ENCODE measurements at places on chromosomes 3 and 15.

DNA sequence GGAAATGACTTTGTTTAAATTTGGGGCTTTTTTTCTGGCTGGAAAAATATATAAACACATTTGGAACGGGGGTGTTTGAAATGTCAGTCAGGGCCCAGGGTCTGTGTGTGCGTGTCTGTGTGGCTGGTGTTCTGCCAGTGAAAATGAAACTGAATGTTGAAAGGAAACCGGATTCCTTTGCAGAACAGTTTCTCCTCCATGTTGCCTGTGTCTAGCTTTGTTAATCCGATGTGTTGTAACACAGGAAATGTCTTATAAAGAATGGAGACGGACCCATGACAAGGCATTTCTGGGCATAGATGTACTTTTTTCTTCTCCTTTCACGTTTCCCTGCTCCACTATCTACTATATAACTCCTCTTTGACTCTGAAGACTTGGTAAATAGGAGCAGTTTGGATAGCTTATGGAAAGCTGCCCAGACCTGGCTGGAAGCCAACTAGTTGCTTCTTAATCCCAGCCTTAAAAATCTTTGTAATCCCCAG lies 2.8 kb downstream of the SQOR start:
- DNase-seq = no peak

GRCh38 chr3:177528306-177529070 lies 331.2 kb upstream of the TBL1XR1 start:
- DNase-seq = no peak

DNA sequence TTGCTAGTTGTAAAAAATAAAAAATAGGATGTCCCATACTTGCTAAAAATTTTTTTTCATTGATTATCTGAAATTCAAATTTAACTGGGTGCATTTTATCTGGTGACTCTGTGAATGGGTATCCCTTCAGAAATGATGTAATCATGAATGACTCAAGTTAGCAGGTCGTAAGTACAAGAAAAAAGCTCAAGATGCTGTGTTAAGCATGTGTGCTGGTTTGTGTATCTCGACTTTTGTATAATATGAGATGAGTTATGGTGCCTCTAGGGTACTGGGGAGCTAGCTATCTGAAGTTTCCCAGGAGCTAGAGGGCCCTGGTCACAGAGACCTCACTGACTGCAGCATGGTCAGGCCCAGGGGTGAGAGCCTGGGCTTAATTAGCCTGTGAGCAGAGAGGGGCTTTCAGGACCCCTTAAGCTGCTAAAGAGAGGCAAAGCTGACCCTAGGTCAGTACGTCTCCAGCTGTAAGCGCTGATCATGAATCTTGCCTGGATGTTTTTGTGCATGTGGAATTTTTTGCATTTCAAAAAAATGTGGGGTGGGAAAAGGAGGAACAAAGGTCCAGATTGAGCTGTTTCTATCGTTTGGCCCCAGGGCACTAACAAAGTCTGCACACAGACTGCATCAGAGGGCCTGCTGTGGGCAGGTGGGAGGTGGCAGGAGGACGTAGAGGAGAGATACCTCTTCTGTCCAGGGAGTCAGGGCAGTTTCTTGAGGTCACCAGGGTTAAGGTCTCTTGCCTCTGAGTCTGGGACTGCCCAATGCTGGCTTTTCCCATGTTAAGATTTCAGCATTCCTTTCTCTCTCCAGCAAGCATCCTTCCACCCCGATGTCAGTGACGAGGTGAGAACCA lies 233.2 kb upstream of the TPM1 start:
- DNase-seq = no peak

- no peak for DNase-seq
These were observed 287.8 kb upstream of the GOLIM4 start for GRCh38 chr3:168383573-168383972.

GRCh38 chr15:78702609-78703333 lies 61.8 kb upstream of the CHRNB4 start:
- DNase-seq = no peak

DNA sequence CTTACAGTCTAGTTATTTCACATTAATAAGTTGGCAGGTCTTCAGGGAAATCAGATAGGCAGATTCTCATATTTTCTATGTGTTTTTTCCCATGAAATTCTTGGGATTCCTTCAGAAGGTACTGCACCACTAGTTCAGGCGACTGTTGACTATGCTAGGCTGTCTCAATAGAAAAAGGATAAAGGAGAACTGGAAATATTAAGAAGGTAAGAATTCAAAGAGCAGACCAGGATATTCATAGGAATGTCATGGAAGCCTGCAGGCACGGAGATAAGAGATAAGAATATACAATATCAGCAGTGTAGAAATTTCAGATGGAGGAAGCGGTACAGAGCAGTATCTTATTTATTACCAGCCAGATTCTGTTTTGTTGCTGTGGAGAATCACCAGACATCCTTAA lies 432.1 kb upstream of the MDFIC2 start:
- no peak for DNase-seq

DNA sequence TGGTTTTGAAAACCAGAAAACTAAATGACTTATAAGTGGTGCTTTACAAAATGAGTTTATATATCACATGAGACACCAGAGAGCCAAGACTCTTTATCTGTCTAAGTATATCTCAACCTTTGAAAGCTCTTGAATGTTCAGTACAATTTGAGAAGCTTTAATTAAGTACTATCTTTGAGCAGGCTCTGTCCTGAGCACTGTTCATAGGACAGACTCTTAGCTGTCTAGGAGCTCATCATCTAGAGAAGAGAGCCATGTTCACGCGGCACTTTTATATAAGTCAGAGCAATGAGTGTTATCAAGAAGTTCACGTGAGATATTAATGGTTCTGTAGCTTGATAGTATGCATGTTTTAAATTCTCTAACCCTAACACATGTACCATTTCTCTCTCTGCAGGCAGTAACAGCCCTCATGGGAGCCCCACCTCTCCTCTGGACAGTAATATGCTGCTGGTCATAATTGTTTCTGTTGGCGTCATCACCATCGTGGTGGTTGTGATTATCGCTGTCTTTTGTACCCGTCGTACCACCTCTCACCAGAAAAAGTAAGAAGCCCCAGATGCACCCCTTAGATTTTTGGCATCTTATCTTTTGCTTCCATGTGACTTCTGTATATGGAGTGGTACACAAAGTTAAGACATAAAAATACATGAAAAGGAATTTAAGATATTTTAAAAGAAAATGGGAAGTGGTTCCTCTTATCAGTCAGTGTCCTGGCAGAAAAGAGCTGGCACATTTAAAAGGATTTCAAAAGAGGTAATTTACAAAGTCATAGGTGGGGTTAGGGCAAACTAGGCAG lies 86.0 kb downstream of the HCN4 start:
- DNase-seq = no peak

GRCh38 chr15:35606450-35606779 lies 60.5 kb upstream of the DPH6 start:
- no peak for DNase-seq

DNA sequence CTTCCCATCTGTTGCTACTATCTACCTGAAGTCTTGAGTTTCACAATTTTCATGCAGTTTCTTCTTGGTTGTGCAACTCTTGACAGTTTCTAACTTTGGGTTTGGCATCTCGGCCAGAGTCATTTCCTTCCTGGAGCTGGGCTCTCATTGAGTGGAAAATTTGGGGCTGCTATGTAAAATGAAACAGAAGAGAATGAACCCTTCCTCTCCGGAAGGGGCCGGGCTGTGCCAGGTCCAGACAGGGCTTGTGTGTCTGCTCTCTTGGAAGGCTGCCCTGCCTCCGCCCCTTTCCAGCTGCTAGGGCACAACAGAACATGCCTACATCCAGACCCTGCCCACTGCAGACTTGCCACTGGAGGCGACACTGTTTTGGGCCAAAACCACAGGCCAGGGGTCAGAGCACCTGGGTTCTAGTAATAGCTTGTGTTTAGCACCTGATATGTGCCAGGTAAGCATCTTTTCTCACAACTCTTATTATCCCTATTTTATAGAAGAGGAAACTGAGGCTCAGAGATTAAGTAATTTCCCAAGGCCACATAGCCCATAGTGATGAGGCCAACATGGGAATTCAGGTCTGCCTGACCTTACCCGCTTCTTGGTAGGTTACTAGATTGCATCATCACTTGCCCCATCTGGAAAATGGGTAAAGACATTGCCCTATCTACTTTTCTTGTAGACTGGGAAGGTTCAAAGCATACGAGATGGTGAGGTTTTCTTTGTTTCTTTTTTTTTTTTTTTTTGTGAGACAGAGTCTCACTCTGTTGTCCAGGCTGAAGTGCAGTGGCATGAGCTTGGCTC lies 25.0 kb downstream of the IRAK2 start:
- no peak for DNase-seq

GRCh38 chr3:71046791-71047190 lies 536.7 kb downstream of the FOXP1 start:
- DNase-seq = no peak

DNA sequence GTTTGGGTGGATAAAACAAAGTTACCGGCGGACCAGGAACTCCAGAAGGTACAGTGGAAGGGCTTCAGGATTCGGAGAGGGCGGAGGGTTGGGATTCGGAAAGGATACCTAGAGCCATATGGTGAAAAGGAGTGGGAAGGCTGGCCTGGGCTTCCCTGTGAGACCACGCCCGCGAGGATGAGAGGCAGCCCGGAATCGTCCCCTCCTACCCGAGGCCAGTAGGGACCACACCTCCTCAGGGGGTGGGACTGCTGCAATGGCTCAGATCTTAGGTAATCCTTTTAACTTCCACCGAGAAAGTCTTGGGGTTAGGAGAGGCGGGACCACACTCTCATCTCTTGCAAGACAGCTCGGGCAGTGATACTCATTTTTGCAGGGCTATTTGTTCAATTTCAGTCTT lies 511.3 kb downstream of the OCA2 start:
- DNase-seq = no peak

DNA sequence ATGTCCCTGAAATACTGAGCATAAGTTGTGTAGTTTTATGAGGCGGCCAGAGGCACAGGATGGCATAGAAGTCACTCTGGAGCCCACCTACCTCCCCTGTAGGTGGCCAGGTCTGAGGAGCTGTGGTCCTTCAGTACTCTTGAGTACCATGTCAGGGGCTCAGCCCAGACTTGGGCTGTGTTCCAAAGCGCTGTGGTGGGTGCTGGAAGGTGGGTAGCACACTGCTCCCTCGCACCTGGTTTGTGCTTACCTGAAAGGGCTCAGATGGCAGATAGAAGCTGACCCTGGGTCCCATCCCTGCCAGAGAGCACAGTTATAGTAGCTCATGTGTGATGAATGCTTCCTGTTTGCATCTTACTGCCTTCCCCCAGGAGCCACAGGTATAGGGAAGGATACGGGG lies 15.5 kb downstream of the NISCH start:
- DNase-seq = no peak

DNA sequence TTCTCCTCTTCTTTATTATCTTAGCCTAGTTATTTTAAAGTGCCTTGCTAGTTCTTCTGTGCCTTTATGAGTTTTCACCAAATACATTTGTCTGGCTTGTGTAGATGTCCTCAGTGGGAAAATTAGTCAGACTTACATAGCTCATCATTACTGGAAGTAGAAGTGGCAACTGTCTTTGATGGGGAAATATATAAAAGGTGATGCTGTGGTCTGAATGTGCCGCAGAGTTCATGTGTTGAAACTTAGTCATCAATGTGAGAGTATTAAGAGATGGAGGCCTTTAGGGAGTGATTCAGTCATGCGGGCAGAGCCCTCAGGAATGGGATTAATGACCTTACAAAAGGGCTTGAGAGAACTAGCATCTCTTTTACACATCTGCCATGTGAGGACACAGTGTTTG lies 6.4 kb upstream of the ERICH6 start:
- DNase-seq = no peak

DNA sequence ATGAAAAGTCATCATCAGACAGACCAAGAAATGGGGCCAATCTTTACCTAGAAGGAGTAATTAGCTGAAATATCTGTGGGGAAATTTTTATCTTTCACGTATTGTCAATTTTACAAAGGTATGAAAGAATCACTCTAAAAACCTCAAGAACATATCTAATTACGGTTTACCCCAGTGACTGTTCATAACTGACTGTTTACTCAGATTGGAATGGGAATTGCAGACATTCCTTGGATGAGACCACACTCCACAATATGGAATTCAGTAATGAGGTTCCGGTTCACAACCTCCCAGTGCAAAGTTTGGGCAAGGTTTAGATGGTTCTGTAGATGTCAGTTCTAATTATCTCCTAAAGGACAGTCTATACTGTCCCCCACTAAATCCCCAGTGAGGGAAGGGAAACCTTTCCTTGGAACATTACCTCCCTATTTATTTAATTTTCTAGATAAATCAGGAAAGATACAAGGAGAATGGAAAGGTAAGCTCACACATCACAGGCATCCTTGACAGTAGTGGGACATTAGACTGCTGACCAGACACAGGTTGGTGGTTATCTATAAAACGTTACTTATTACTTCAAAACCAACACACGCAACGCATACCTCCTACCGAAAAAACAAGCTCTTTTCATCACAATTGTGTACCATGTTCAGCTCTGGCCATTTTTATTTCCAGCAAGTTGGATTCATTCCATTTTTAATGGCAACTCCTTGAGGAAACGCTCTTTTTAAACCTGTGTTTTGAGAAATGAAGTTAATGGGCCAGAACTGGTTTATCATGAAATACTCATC lies 129.9 kb downstream of the RORA start:
- no peak for DNase-seq

DNA sequence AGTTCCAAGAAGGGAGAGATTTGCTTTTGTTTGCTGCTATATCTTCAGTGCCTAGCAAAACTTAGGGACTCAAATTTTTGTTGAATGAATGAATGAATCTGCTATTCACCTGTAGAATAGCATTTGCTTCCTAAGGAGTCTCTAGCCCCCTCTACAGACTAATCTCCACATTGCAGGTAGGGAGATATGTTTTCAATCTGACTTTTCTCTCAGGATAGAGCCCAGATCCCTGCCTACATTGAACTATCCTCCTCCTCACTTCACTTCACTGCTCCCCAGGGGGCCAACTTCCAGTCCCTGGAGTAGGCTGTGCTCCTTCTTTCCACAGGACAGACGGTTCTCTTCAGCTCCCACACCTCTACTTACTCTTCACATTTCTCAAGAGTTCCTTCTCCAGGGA lies 81.9 kb upstream of the PTX3 start:
- no peak for DNase-seq

GRCh38 chr3:131655070-131655690 lies 152.4 kb upstream of the MRPL3 start:
- DNase-seq = no peak

GRCh38 chr3:16482770-16483531 lies 30.5 kb downstream of the RFTN1 start:
- DNase-seq = no peak

- DNase-seq = peak; percentile 73
These were observed 16.1 kb downstream of the SH2D7 start for GRCh38 chr15:78108300-78109084.

GRCh38 chr3:58243976-58244585 lies 6.5 kb downstream of the ABHD6 start:
- no peak for DNase-seq

DNA sequence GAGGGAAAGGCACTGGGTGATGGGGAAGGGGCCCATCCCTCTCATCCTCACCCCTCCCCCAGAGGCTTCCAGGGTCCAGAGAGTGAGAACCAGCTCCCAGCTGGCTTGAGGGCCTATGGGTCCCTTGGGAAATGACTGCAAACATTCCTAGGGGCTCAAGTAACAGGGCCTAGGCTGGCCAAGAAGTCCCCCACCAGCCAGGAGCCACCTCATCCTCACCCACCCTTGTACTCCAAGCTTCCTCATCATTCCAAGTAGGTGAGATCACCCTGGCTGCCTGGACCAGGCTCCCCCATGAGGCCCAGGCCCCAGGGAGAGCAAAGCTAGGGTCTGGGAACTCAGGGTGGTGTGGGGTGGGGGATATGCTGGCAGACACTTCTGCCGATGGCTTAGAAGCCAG lies 14.8 kb downstream of the LOXL1 start:
- no peak for DNase-seq
